Keratinocyte (primary cell): ENCODE measurements at places on chromosomes 7 and 10.

- no peak for DNase-seq
Measured at GRCh38 chr7:42877862-42878261, 34.0 kb downstream of the C7orf25 start.

GRCh38 chr7:67918158-67918557 is 921.5 kb downstream of the TYW1 start:
- no peak for DNase-seq

DNA sequence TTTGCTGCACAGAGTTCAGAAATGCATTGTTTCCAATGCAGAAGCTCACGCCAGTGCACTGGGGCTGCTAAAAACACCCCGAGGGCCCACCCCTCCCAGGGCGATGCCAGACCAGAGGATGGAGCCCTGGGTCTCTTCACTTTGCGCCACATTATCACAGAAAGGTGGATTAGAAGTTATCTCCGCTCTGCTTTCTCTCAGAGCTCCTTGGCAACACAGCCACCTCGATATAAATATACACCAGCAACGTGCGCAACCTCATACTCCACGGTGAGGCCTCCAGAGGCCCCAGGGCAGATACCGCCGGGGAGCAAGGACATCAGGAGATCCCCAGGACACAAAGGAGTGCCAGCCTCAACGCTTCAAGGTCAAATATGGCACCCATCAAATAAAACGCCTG is 121.0 kb upstream of the TBX20 start:
- DNase-seq, result no peak

- no peak for DNase-seq
Measured at GRCh38 chr10:88386821-88387773, 196.0 kb downstream of the RNLS start.

DNA sequence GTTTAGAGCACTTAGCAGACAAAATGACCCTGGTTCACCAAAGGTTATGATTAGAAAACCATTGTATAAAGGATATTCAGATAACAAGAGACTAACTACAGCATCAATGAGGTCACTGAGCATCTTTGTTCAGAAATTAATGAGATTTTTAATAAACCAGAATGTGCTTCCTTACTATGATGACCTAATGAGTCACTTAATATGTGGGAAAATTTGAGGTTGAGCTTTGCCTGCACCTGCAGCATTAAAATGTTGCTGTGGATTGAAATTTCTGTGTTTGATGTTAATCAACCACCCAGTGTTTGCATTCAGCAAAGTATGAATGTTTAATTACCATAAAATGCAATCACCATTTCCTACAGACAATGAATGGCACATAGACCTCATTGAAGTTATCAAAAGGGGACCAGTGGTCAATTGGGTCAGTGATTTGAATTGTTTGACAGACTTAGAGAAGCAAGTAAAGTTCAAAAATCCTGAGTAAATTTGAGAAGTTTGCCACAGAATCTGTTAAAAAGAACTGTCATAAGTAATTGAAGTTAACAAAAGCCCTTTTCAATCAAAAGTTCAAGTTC is 45.8 kb downstream of the EXOC6 start:
- DNase-seq, result no peak

- DNase-seq, result peak; percentile 4
Measured at GRCh38 chr7:134954197-134955082, 31.9 kb upstream of the AGBL3 start.

DNA sequence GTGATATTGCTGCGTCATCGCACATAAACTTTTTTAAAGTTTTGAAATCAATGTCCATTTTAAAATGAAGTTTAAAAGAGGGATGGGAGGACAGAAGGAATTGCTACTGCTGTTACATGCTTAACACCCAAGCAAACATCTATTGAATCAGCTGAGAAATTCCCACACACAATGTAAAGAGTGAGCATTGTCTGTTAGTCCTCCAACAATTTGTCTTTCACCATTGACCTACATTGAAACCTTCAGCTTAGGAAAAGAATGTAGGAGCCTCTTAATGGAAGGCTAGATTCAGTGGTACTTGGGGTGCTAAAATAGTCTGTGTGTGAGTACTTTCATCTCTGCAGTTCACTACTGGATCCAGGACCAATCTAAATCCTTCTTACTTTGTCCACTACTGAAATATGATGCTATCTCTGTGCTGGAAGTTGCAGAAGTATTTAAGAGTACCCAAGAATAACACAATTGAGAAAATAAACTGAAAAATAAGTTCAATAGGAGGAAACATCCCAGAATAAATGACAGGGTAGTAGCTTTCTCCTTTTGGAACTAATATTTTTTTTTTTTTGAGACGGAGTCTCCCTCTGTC is 23.8 kb upstream of the FBXW4 start:
- no peak for DNase-seq

- no peak for DNase-seq
Measured at GRCh38 chr10:61248013-61248412, 205.2 kb downstream of the TMEM26 start.
